SK-MEL-5 (cell line): ENCODE measurements at places on chromosomes 11 and 22. TPM values are rescaled to one million over a fixed set of nuclear protein-coding genes. Genes with fewer than 3 reads are reported as not detected.

CARD18 gene
- not detected in 2 replicates for total RNA-seq

LDHAL6A gene
- total RNA-seq: not detected in 2 replicates

JAML gene
- total RNA-seq: not detected in 2 replicates

CDCA5 gene
- total RNA-seq: 18.8 and 21.7 TPM in 2 replicates

PATE4 gene
- total RNA-seq: not detected in 2 replicates

BLID gene
- total RNA-seq: 0.26 TPM in 1 of 2 replicates, not detected in the other

SERGEF gene
- total RNA-seq: 24.1 and 35.1 TPM in 2 replicates

SCUBE1 gene
- total RNA-seq: 0.05 and 0.11 TPM in 2 replicates

PLEKHA7 gene
- total RNA-seq: 0.61 and 1.7 TPM in 2 replicates

MYO7A gene
- total RNA-seq: 0.48 and 0.61 TPM in 2 replicates

ARFGAP3 gene
- 40.1 and 45.1 TPM in 2 replicates for total RNA-seq

DBX1 gene
- total RNA-seq: not detected in 2 replicates

ISX gene
- total RNA-seq: not detected in 2 replicates

RAG2 gene
- total RNA-seq: not detected in 2 replicates

IGSF9B gene
- total RNA-seq: 0.61 and 1.4 TPM in 2 replicates

HSPB2 gene
- total RNA-seq: not detected in 2 replicates

OR52N4 gene
- total RNA-seq: not detected in 2 replicates

LDLRAD3 gene
- 28.6 and 30.0 TPM in 2 replicates for total RNA-seq

OR52E8 gene
- total RNA-seq: not detected in 2 replicates

FXYD2 gene
- total RNA-seq: not detected in 2 replicates

WNT7B gene
- total RNA-seq: not detected in 2 replicates

DNAJB7 gene
- not detected in 2 replicates for total RNA-seq

ACR gene
- total RNA-seq: not detected in 2 replicates

TOMT gene
- not detected in 2 replicates for total RNA-seq
